ENCODE measurements at places on chromosomes 11 and 22. TPM values are rescaled to one million over a fixed set of nuclear protein-coding genes. Genes with fewer than 3 reads are reported as not detected.

- DNase-seq: no peak
Observed at GRCh38 chr11:35631891-35632290, 13.6 kb downstream of the FJX1 start.

- no peak for DNase-seq
Observed at GRCh38 chr11:120547316-120547715, 35.8 kb downstream of the GRIK4 start.

DNA sequence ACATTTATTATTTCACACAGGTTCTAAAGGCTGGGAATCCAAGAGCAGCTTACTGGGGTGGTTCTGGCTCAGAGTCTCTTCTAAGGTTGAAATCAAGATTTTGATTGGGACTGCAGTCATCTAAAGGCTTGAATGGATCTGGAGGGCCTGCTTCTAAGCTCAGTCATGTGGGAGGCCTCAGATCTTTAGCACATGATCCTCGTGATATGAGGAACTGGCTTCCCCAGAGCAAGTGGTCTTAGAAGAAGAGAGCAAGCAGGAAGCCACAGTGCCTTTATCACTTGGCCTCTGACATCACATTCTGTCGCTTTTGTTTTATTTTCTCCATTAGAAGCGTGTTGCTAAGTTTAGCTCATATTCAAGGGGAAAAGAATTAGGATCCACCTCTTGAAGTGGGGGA is 88.9 kb downstream of the ARFGAP2 start:
- DNase-seq: no peak

DNA sequence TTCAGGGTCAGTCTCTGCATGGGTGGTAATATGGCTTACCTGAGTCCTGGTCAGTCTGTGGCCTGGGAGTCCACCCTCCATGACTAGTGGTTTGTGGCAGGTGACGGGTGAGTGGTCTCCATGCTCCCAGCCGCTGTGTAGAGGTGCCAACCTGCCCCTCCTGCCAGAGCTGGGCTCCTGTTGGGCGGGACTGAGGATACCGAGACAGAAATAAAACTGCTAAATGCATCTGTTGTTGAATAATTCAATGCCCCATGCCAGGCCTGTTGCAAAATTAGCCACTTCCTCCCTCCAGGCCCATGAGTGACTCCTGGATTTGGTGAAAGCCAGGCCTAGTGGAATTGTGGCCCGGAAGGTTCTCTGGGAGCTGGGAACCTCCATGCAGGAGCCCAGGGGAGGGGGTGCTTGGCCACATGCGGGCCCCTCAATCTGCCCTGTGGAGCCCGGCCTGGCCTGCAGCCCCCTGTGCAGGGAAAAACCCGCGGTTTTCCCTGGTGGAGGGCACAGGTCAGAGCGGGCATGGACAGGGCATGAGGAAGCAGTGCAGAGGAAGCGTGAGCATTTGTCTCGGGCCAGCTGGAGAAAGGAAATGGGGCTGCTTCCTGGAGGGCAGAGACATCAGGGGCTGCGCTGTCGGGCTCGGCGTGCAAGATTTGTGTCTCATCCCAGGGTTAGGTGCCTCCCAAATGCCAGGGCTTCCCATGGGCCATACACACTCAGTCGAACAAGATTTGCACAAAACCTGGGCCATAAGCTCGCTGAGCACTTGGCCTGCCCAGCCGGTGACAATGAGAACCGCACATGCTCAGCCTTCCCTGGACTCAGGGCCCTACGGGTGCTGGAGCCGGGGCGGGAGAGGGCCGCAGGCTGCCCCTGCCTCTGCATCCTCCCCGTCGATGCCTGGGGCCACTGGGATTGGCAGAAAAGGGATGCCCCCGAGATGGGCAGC is 66.9 kb downstream of the KCNQ1 start:
- DNase-seq: no peak

GRCh38 chr22:39089928-39090327 is 7.1 kb upstream of the APOBEC3H start:
- no peak for DNase-seq

- no peak for DNase-seq
Observed at GRCh38 chr22:41933411-41934177, 7.0 kb upstream of the TNFRSF13C start.

- DNase-seq: peak; percentile 43
Observed at GRCh38 chr11:64298966-64299846, 952 bp upstream of the CATSPERZ start.

- no peak for DNase-seq
Observed at GRCh38 chr11:104191124-104191523, 27.2 kb upstream of the PDGFD start.

DNA sequence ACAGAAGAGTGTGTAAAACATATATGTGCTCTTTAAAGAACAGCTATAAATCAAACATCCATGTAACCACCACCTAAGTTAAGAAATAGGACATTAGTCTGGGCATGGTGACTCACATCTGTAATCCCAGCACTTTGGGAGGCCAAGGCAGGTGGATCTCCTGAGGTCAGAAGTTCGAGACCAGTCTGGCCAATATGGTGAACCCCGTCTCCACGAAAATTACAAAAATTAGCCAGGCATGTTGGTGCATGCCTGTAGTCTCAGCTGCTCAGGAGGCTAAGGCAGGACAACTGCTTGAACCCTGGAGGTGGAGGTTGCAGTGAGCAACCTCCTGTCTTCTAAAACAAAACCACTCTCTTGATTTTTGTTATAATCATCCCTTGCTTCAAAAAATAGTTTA is 103.3 kb downstream of the LRRC32 start:
- DNase-seq: no peak

GRCh38 chr22:25551396-25551795 is 13.1 kb upstream of the GRK3 start:
- DNase-seq: no peak

PAMR1 gene
- polyA plus RNA-seq: 8.3 TPM

GRCh38 chr22:36022162-36022561 is 6.5 kb downstream of the RBFOX2 start:
- peak; percentile 20 for DNase-seq

APOL6 gene
- polyA plus RNA-seq: 37.0 TPM

DNA sequence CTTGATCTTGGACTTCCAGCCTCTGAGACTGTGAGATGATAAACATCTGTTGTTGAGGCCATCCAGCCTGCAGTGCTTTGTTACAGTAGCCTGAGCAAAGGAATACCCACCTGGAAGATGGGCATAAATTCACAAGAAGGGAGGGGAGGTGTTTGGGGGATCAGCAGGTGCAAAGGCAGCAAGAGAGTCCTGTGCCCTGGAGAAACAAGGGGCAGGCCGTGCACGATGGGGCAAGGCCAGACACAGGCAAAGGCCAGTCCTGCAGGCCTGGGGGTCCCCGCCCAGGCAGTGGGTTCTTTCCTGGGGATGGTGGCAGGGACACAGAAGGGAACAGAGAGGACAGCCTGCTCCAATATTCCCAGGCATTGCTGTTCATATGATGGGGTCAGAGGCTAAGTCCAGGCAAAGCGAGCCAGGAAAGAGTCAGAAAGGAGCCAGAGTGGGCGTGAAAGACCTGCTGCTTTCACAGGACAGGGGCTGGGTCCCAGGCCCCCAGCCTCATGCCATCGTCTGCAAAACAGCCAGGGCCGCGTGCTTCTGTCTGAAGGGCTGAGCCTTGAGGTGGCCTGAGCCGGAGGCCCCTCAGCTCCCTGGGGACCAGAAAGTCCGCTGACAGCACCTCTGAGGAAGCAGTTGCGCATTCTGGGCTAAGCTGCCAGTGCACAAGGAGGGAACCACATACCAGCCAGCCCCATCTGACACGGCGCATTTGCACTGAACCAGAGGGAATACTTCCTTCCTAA is 48.8 kb downstream of the MYEOV start:
- no peak for DNase-seq

DNA sequence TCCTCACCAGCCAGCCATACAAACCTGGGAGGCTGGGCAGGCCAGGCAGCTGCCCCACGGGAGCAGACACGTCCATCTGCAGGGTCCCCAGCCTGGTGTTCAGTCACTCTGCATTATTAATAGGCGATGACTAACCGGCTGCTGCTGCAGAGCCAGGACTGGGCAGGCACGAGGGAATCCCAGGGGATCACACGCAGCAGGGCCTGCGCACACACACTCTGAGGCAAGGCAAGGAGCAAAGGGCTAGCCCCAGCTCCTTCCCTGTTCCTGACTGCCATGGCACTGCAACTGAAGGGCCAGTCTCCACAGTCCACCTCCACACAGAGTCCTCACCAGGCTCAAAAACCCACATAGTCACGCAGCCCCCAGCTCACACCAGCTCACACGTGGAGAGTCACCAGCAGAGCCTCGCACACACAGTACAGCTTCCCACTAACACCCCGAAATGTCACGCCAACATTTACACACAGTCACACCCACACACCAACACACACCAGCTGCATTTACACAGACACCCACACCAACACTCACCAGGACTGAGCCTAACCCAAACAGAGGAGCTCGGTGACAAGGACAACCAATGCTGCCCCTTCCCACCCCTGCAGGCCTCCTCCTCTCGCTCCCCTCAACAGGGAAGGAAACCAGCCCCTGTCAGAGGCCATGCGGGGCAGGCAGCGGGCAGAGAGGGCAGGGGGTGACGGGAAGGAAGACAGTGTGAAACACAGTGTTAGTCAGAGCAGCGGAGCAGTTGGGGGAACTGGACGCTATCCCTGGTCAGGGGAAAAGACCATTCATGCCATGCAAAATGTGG is 47.3 kb downstream of the NRXN2 start:
- DNase-seq: peak; percentile 48

DNA sequence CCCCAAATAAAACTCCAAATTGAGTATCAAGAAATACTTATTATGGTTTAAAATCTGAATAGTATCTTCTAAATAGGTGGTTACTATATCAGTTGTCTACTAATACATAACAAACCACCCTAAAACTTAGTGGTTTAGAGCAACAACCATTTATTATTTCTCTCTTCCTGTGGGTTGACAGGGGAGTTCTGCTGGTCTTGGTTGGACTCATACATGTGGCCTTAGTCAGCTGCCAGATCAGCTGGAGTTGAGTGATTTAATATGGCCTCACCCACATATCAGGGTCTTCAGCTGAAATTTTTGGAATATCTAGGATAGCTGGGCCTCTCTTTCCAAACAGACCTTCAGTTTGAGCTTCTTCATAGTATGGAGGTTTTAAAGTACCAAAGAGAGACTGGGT is 34.5 kb downstream of the C11orf65 start:
- DNase-seq: no peak

Measured in large intestine (tissue), 12 donors.